CD4-positive, alpha-beta T cell treated with Interleukin-15 for 1 hour (primary cell): ENCODE measurements at places on chromosomes 3 and 15.

DNA sequence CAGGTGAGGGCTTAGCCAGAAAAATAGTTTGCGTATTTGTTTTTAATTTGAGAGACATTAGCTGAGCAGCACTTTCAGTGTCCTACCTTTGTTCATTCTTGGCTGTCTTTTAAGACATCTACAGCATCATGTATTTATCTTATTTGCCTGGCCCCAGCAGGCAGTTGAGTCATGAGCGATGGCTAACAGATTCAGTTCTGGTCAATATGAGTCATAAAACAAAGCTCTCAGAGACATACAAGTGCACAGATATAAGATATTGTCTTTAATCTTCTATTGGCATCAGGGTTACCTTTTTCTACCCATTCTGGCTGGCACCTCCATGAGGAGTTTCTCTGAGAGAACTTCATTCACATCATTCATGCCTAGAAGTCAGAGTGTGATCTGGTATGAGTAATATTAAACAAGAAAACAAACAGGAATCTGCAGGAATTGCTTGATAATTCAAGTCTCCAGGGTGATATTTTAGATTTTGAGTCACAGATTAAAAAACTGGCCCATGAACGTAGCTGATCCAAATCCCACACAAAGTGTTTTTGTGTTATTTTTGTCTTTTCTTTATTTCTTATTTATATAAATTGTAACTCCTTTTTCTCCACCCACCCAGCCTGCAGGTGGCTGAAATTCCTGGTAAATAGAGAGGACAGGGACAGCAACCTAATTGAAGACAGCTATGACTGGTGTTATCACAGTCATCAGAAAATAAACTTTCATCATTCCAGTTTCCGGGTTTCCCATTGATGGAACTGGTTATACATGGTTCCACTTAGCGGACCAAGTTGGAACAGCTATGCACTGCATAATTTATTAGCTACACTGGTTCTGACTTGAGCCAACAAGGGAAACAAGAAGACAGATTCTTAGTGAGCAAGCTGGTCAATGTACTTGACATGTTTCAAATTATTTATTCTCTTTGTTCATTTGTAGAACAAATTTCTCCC lies 47.3 kb downstream of the PLSCR2 start:
- DNase-seq = no peak

- DNase-seq = no peak
Measured at GRCh38 chr15:59550530-59550929, 61.1 kb upstream of the GCNT3 start.

- no peak for DNase-seq
Measured at GRCh38 chr15:70772402-70772801, 9.0 kb upstream of the UACA start.

- peak; percentile 71 for DNase-seq
Measured at GRCh38 chr15:41930221-41930866, 36.5 kb upstream of the SPTBN5 start.

- no peak for DNase-seq
Measured at GRCh38 chr3:150251187-150252062, 156.7 kb upstream of the TSC22D2 start.

DNA sequence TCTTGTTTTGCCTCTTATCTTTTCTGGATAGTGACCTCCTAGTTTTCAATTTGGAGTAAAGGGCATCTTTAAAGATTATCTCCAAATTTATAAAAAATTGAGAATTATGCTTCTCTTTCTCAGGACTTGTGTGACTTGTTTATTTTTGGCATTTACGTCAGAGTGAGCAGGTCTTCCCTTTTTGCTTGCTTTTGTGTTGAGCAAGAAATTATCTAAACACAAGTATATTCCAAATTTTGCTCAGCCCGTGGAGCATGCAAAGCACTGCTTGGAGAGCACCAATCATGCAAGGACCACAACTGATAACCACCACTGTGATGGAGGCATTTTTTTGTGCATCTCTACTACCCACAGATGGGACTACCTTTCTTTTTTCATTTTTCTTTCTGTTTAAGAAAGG lies 7.1 kb downstream of the SLC25A26 start:
- DNase-seq = no peak

GRCh38 chr15:49902685-49903501 lies 216.1 kb downstream of the ATP8B4 start:
- DNase-seq = no peak

DNA sequence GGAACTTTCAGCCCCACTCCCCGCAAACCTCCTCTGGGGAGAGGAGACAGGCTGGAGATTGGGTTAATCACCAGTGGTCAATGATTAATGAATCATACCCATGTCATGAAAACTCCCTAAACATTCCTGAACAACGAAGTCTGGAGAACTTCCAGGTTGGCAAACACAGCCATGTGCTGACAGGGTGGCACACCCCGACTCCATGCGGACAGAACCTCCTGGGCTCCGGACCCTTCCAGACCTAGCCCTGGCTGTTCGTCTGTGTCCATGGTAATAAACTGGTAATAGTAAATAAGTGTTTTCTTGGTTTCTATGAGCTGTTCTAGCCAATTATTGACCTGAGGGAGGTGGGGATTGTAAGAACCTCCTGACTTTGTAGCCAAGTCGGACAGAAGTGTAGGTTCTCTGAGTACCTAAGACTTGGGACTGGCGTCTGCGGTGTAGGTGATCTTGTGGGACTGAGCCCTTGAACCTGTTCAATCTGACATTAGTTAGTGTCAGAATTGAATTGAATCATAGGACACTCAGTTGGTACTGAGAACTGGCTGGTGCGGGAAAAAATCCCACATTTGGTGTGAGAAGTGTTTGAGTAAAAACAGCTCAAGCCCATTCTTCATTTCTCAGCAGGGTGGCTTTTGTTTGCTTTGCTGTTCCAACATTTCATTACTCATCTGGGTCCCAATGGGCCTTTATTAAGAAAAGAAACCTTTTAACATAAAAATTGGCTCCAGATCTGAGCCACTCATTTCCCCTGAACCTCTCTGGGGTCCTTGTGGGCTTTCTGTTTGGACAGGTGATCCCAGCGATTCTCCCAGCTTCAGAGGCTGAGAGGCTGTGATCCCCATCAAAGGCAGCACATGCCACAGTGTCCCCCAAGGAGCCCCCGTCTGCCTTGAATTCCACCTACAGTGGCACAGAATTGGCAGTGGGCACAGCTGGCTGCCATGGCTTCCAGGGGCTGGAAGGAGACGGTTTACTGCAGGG lies 151.0 kb downstream of the TJP1 start:
- DNase-seq = no peak

DNA sequence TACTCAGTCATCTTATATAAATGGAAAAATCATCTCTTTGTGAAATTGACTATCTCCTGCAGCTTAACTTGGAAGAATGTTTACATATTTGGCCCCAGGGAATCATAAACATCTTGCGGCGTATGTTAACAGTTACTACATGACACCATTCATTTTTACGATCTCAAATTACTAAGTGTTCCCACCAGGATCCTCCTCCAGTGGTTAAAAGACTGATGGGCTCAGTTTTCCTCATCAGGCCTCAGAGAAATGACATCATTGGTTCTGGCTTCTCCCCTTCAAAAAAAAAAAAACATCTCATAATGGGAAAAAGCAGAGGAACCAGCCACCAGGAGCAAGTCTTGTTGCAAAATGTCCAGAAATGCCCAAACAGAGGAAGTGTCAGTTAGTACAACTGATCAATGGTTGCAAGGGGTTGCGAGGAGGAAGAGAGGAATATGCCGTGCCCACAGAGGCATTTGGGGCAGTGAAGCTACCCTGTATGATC lies 70.5 kb upstream of the LIPC start:
- DNase-seq = no peak

DNA sequence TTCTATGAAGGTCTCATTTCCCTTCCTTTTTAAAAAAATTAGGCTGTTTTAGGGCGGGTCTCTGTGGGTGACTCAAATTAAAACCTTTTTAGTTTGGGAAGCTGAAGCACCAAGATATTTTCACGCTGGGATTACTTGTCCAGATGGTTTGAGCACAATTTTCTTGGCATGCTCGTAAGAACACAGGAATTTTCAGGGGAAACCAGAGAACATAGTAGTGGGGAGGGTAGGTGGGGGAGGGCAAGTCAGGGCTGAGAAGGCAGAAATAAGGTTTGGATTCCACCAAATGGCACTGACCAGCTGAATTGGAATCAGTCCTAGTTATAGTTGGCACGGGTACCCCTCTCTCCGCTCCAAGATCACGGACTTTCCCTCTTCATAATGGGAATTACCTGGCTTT lies 97.3 kb upstream of the LRIG1 start:
- no peak for DNase-seq

DNA sequence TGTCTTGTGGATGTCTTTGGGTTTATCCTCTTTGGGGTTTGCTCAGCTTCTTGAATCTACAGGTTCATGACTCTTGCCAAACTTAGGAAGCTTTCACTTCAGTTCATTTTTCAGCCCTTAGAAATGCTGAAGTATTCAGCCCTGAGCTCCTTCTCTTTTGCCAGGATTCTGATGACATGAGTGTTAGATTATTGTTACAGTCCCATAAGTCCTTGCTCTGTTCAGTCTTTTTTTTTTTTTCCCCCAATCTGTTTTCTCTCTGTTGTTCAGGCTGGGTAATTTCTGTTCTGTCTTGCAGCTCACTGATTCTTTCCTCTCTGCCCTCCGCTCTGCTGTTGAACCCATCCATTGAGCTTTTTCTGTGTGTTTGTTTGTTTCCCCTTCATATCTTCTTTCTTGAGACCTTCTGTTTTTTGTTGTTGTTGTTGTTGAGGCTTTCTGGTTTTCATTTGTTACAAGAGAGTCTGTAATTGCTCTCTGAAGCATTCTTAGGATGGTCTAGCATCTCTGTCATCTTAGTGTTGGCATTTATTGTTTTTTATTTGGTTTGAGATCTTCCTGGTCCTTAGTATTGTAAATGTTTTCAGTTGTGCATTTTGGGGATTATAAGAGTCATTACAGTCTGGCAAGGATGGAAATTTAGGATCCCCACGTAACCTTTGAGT lies 18.4 kb downstream of the LRCH3 start:
- no peak for DNase-seq

- no peak for DNase-seq
Measured at GRCh38 chr3:50357481-50357880, 1.8 kb downstream of the TMEM115 start.

GRCh38 chr3:114447950-114448479 lies 154.2 kb downstream of the TIGIT start:
- no peak for DNase-seq

DNA sequence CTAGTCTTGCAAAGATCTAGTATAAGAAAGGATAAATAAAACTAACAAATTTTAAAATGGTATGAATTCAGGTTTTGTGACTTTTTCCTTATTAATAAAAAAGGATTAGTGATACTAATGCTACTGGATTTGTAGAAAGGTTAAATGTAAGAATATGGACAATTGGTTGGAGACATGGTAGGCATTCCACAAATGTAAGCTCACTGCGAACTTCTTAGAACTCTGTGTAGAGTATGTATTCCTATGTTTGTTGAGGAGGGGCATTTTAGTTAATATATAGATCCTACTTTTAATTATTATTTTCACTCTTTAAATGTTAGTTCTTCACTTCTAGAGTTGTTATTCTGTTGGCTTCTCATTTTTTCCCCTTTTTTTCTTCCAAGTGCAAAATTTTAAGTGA lies 414.3 kb downstream of the RBMS3 start:
- DNase-seq = no peak

GRCh38 chr15:24878153-24878552 lies 76.6 kb upstream of the SNRPN start:
- DNase-seq = no peak

DNA sequence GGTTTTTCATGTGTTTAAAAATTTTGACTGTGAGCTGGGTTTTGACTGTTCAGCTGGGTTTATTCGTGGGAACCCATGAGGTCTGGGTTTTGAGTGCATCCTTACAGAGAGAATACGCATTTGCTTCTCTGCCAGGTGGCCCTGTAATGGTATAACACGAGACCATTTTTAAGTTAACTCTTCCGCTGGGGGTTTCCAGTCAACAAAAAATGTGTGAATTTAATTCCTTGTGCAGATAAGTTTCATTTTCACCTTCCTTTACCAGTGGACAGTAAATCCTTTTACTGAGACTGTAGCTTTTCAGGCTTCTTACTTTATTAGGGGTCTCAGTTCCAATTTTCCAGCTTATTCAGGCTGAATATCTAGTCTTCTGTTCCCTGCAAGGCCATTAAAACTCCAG lies 149.6 kb downstream of the OPA1 start:
- no peak for DNase-seq

- no peak for DNase-seq
Measured at GRCh38 chr15:87757084-87757483, 499.5 kb downstream of the NTRK3 start.

- no peak for DNase-seq
Measured at GRCh38 chr3:81936817-81937216, 175.4 kb upstream of the GBE1 start.

DNA sequence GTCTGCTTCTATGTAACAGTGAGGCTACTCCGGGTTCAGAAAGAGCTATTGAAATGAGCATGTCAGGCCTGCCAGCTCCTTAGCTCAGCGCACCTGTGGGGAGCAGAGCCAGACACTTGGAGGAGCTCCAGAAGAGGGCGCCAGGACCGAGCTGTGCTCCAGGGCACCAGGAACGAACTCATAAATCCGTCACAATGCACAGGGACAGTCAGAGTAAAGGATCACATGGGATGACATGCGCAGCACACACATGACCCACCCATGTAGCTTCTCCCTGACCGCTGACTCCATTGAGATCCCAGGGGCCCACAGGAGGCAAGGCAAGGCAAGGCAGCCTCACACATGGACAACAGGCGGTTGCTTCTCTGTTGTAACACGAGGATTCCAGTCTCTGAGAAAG lies 26.0 kb upstream of the GNB5 start:
- DNase-seq = no peak
